Activated gamma-delta T cell (primary cell): ENCODE measurements at places on chromosomes 3 and 15.

GRCh38 chr3:107796791-107797190 is 274.0 kb downstream of the BBX start:
- no peak for DNase-seq

- no peak for DNase-seq
Measured at GRCh38 chr3:67377299-67377698, 277.1 kb downstream of the SUCLG2 start.

DNA sequence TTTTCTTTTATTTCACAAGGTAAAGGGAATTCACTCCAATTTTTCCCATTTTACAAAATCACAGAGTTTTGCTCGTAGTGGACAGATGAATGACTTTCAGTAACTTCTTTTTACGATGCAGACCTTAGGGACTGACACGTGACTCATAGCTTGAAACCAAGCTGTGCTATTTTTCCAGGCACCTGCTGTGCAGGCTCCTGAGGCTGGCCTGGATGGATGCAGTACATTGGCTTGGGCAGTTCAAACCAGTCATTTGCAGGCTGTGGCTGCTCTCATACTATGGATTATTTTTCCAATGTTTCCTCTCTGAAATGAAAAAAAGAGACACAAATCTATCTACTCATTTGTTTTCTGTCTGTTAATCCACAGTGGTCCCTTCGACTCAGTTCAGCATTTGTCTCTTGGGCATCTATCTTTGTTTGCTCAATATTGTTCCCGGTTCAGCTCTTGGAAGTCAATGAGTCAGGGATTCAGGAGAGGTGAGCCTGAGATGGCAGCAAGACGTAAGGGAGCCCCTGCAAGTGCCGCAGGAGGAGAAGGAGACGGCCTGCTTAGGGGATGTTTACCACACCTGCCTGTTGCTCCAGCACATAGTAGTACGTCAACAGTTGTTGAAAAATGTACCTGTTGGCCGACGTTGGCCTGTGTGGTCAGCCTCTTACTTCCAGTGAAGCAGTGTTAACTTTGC is 92.8 kb downstream of the SV2B start:
- no peak for DNase-seq

- DNase-seq, result no peak
Measured at GRCh38 chr3:193506921-193507320, 47.8 kb downstream of the ATP13A4 start.

DNA sequence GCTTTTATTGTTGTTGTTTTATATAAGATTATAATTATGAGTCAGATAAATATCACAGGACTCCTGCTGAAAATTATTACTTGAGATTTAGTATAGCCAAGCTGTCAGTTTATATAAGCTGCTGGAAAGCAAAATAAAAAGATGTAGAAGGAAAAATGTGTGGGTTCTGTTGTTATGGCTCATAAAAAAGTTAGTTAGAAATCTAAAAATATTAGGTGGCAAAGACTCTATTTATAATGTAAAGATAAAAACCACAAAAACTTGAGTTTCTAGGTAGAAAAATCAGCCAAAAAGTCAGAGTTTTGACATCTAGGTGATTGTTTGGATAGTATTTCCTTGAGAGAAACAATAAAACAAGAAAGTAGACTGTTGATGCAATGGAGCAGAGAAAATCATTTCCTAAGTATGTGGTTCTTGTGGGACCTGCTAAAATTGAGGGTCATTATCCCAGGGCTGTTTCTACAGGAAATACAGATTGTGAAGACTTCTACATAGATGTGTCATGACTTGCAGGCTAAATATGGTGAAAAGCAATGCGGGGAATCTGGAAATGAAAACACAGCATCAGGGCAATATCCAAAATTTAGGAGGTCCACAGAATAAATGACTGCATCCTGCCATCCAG is 1109.6 kb upstream of the CADM2 start:
- DNase-seq, result no peak
